Panc1 (cell line): ENCODE measurements at places on chromosomes 11 and 22.

DNA sequence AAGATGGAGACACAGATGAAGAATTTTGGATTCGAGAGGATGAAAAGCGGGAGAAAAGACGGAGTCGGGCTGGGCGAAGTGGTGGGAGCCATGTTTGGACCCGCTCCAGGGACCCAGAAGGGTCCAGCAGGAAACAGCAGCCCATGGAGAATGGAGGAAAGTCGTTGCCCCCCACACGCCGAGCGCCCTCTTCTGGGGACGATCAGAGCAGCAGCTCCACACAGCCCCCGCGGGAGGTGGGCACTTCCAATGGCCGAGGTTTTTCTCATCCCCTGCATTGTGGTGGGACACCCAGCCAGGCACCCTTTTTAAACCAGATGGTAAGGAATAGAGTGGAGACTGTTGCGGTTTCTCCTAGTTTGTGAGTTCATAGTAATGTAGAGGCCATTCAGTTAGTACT lies 22.8 kb upstream of the SLC25A18 start:
- DNase-seq: no peak

GRCh38 chr11:86477495-86478155 lies 102.9 kb downstream of the CCDC81 start:
- DNase-seq: no peak

- DNase-seq: no peak
Observed at GRCh38 chr11:17631702-17632365, 84.8 kb downstream of the OTOG start.

- DNase-seq: no peak
Observed at GRCh38 chr22:26724414-26724813, 67.0 kb downstream of the MIAT start.
